ENCODE measurements at places on chromosomes 11 and 22.

- DNase-seq: no peak
Observed at GRCh38 chr11:78149646-78150045, 10.2 kb upstream of the ALG8 start.

- DNase-seq: no peak
Observed at GRCh38 chr11:94721565-94722292, 46.4 kb upstream of the AMOTL1 start.

DNA sequence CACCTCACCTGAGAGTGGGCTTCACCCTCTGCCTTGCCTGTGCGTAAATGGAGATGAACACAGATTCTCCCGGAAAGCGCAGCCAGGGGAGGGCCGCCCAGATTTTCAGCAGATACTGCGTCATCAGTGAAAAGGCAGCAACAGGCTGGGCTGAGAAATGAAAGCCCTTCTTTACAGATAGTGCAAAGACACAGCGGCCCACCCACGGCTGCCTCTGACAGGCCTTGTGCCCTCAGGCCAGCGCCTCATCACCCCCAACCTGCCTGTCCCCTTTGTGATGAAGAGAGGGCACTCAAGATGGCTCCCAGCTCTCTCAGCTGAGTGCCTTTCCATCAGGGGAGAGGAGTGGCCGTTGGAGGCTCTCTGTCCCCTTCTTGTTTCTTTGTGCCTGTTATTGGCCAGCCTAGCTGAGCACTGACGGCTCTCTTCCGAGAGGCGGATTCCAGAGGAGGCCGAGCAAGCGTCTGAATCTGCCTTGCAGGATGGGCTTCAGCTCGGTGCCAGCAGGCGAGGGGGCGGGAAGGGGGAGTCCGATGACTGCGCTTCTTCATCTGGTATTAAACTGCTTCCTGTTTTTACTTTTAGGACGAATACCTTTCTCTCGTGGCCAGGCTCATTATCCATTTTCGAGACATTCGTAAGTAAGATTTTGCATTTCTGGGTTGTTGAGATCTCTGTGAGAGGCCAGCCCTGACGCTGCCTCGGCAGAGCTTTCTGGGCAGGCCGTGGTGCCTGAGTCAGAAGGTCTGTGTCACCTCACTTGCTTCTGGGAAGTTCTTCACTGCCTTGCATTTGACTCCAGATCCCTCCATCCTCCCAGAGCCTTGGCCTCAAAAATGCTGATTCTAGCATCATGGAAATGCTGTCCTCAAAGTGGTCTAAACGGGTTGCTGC, 43.7 kb downstream of the MED15 start:
- peak; percentile 60 for DNase-seq

DNA sequence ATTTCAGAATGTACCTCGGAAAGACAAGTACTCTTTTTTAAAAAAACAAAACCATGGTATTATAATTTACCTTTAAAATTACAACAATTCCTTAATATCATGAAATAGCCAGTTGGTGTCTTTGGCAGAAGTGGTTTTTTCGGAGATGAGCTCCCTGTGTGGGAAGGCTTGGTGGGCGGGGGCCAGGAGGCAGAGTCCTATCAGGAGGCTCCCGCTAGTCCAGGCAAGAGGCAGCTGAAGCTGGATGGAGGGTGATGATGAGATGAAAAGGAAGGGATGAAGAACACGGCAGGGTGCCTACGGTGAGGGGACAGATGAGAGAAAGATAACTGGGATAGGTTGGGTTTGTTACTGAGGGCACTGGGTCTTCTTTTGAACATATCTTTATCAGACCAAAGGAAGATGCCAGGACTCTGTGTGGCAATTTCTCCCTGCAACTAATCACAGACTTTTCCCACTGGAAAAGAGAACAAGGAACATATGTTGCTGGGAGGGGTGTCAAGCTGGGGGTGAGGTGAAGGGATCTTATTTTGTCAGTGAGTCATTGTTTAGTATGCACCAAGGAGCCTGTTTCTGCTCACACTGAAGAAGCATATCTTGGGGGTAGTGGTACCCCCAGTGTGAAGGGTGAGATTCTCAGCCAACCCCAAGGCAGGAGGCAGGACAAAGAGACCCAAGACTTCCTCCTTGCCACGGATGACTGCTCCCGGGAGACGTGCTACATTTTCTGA, 91.5 kb upstream of the YWHAH start:
- no peak for DNase-seq

- peak; percentile 38 for DNase-seq
Observed at GRCh38 chr22:17213976-17214375, 5.3 kb downstream of the ADA2 start.

- DNase-seq: no peak
Observed at GRCh38 chr11:33932721-33933120, 40.8 kb upstream of the LMO2 start.

DNA sequence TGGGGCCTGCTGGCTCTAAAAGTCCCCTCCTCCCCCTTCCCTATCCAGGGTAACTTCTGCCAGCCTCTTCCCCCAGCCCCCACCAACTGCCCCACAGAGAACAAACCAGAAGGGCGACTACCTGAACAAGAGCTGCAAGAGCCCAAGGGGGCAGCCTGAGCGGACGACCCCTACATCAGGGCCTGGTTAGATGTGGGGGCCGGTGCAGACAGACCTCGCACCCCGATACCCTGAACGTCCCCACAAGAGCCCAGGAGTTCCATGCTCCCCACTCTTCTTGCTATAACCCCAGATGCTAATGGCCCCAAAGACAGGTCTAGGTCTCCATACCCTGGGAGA, 20.7 kb downstream of the SUN2 start:
- no peak for DNase-seq

GRCh38 chr22:23256986-23257888, 76.9 kb downstream of the BCR start:
- no peak for DNase-seq

DNA sequence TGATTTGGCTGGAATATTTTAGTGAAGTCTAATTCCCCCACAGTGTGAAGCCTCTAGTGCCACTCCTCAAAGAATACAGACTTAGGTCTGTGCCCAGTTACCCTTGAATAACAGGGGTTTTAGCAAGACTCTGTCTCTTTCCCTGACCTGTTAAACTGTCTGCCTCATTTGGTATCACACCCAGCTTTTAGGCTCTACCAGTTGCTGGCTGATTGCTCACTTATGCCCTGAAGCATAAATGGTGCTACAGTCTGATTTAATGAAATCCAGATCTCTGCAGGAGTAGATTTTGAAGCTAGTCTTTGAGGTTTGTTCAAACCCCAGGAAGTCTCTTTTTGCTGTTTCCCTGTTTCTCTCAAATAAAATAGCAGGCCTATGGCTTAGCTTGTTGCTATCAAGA, 45.2 kb upstream of the LIPT2 start:
- DNase-seq: no peak

GRCh38 chr11:123580557-123581275, 73.7 kb downstream of the SCN3B start:
- peak; percentile 54 for DNase-seq

DNA sequence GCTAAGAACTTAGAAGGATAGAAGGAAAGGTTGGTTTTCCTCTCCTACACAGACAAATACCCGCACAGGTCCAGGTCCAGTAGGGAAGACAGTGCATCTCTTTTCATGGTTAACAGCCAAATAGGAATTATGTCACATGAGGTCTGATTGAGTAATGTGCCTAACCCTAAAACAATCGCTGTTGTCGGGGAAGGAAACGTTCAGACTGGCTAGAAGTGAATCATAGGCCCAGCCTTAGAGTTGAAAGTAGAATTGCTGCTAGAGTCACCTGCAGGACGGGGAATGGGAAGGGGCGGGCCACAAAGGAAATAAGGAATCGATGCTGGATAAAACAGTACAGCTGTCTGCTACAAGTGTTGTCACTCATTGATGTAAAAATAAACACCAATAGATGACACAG, 12.4 kb upstream of the HTATIP2 start:
- DNase-seq: no peak

GRCh38 chr11:43941257-43941994, 1.0 kb upstream of the C11orf96 start:
- no peak for DNase-seq

DNA sequence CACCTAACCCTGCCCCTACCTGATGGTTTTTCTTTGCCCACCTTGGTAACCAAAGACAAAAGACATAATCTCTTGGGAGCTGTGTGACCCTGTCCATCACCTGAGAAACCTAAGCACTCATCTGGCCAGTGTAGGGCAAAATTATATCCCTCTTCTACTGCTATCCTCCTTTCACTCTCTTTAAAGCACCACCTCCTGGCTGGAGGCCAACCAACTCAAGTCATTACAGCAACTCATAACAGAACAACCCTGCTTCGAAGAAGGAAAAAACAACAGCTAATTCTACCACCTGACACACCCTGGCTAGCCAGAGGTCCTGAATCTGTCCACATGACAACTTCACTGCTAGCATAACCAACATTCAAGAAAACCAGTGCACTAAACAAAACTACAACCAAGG, 45.5 kb downstream of the GAS2 start:
- DNase-seq: no peak

DNA sequence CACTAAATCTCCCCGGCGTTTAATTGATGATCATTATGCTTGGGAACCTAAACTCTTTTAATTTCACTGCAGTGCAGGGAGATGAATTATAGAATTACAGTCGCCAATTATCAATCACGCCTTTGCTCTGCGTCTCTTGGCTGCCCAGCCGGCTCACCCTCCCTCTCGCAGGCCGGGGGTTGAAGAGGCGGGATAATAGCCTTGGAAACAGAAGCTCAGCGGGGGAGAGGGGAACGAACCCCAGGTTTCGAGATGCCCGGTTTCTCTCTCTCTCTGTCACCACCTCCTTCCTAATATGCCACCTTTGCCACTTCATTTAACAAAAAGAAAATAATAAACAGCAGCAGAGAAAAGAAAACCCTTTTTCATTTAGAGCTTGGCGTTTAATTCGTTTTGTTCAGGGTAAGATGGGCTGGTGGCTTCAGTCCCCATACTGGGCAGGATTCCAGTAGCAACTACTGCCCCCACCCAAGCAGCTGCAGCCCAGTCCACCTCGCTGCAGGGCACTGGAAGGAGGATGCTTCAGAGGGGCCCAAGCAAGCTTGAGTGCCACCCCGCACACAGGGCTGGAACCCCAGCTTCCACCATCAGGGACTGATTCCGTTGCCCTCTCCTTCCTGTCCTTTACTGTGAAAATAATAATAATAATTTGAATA, 271.7 kb downstream of the BUD13 start:
- no peak for DNase-seq

DNA sequence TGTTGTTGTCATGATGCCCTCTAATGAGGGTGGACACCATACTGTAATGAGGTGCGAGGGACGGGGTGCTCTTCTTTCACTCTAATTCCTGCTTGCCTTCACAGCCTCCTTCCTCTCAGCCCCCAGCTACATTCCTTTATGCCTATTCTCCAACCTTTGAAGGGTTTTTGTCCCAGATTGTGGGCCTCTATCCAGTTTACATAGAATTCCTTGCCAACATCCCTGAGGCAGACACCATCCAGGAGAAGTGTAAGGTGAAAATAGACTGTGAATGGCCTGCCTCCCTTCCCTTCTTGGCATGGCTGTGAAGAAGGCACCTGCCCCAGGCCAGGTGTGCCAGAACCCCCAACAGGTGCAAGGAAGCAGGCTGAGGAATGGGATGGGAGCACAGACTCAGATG, 122.3 kb downstream of the CHST1 start:
- no peak for DNase-seq

DNA sequence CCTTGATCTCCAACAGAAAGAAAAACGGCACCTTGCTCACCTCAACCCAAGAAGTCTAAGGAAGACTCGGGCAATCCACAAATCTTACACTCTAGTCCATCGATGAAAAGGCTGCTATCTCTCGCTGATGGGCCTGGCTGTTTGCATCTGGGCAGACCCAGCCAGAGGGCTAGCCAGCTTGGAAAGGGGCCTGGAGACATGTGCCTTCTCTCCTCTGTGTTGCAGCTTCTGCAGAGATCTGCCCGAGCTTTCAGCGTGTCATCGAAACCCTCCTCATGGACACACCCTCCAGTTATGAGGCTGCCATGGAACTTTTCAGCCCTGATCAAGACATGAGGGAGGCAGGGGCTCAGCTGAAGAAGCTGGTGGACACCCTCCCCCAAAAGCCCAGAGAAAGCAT, 3.2 kb downstream of the SCGB1A1 start:
- no peak for DNase-seq

- DNase-seq: no peak
Observed at GRCh38 chr11:13120691-13121090, 111.6 kb downstream of the RASSF10 start.

DNA sequence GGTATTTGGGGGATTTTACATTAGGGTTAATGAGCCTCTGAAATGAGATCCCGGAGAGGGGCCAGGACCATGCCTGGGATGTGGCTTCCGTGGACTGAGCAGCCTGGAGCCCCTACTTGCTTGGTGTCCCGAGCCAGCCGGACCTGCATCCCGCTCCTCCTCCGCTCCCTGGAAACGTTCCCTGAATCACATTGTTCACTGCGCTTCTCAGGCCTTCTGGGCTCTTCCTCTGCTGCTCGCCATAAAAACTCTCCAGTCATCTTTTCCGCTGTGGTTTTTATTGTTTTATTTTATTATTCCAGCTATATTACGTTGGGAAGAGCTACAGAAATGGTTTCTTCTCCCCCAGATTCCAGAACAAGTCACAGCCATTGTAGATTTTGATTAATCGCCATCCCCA, 13.3 kb upstream of the KCNQ1OT1 start:
- no peak for DNase-seq

GRCh38 chr11:66073669-66074068, 3.6 kb downstream of the PACS1 start:
- DNase-seq: no peak

DNA sequence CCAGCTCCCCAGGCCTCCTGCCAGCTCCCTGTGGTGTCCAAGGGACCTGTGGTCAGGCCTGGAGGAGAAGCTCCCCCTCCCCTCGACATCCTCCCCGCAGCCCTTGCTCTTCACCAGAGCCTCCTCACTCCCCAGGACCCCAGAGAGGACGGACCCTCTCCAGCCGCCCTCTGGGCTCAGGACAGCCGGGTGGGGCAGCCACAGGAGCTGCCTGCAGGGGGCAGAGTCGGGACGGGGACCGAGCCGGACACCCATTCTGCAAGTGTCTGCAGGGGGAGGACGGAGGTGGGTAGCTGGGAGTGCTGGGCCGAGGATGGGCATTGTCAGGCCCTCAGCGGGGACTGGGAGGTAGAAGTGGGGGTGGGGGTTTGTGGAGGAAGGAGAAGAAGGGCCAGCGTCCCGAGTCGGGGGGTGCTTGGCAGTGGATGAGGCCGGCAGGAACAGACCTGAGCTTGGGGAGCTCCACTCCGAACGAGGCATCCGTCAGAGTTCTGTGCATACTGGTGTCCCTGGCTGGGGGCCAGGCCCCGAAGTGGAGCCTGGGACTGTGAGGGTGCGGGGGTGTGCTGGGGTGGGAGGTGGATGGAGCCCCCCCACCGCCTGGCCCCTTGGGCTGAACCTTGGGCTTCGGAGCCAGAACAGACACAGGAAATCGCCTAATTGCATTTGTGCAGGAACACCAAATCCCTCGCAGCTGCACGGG, 15.2 kb downstream of the PRR33 start:
- DNase-seq: no peak

GRCh38 chr22:39777716-39778454, 115.7 kb downstream of the ENTHD1 start:
- DNase-seq: no peak

All from stimulated activated CD4-positive, alpha-beta T cell treated with anti-CD3 and anti-CD28 coated beads, Interleukin-4, amount 100 ng/mL, for 48 hours (primary cell).